Substantia nigra (tissue), 51 donors: ENCODE measurements at places on chromosomes 7 and 10.

- DNase-seq, result no peak
Measured at GRCh38 chr7:33107136-33108066, 1.8 kb downstream of the RP9 start.

- DNase-seq, result no peak
Measured at GRCh38 chr7:26112203-26112740, 39.7 kb upstream of the NFE2L3 start.

DNA sequence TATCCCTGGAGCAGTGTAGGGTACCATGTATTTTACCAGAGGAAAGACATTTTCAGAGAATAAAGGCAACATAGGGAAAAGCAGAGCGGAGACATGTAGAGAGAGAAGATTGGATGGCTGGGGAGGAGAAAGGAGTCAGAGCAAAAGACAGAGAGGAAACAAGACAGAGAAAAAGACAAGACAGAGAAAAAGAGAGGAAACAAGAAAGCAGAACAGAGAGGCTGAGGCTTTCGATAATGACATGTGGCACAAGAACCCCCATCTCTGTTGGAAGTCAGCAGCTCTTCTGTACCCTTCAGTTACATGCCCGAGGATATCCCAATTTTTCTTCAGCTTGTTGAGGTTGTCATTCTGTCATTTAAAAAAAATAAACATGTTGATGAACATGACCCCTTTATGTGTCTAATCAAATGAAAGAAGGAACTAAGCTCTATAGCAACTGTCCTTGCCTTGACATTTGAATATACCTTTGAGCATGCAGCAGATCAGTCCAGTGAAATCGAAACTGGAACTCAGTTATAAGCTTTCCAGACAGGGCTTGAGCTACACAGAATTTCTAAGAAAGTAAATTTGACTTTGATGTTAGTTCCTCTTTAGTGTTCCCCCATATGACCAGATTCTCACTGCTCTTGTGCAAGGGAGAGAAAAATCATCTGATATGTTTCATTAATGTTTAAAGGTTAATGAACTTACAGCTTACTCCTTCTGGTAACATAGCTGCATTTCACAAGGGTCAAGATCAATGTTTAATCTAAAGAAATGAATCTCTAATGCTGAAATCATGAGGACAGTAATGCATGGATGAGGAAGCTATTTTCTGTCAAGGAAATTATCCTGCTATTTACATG is 75.1 kb upstream of the SP4 start:
- no peak for DNase-seq

GRCh38 chr10:110192552-110192951 is 14.9 kb upstream of the MXI1 start:
- DNase-seq, result no peak

- DNase-seq, result no peak
Measured at GRCh38 chr10:32379318-32379949, 32.5 kb upstream of the EPC1 start.

GRCh38 chr7:34043461-34044305 is 138.3 kb downstream of the BMPER start:
- DNase-seq, result no peak

GRCh38 chr10:11224321-11224720 is 206.6 kb downstream of the CELF2 start:
- DNase-seq, result no peak

DNA sequence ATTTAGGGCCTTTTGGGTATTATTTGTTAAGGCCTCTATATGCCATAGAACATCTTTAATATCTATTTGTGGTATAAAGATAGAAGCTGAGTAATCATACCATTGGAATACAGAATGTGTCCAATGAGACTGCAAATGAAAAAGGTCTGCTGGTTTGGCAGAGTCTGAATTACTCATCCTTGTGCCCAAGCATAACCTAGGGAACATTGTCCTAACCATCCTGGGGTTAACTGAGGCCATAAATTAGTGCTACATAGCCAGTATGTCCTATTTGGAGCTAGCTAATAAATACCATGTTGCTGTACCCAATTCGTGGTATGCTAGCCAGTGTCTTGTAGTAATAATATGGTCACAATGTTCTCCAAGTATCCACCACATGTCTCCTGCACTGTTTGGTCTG is 117.1 kb downstream of the ANKRD26 start:
- DNase-seq, result no peak

DNA sequence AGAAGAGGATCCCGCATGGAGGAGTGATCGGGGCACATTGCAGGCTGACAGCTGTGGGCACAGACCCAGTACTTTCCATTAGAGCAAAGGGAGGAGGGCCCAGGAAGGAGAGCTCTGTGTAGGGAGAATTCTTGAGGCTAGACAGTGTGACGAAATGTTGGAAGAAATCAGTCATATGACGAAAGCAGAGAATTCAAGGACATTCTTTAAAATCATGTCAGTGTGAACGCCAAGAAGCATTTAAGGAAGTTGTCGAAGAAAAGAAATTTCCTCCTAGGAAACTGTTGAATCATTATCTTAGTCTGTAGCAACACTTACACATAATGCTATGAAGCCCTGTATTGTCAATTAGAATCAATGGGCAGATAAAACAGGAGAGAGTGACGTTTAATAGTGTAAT is 191.3 kb upstream of the ADARB2 start:
- no peak for DNase-seq

DNA sequence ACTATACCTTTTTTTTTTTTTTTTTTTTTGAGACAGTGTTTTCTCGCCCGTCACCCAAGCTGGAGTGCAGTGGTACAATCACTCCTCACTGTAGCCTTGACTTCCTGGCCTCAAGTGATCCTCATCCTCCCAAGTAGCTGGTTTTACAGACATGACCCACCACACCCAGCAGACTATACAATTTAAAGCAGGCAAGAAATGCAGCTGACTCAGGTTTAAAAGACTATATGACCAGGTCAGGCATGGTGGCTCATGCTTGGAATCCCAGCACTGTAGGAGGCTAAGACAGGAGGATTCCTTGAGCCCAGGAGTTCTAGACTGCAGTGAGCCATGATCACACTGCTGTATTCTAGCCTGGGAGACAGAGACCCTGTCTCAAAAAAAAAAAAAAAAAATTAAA is 89.5 kb upstream of the AUTS2 start:
- DNase-seq, result no peak

- no peak for DNase-seq
Measured at GRCh38 chr10:6146921-6147320, 55.8 kb upstream of the PFKFB3 start.
